ELR (cell line): ENCODE measurements at places on chromosomes 3 and 15.

GRCh38 chr15:31477851-31478701 is 151.4 kb downstream of the KLF13 start:
- no peak for DNase-seq

- peak; percentile 82 for DNase-seq
These were observed 3.9 kb upstream of the ACTL6A start for GRCh38 chr3:179558742-179559364.

GRCh38 chr3:100518983-100519382 is 26.6 kb downstream of the TMEM45A start:
- DNase-seq = no peak

DNA sequence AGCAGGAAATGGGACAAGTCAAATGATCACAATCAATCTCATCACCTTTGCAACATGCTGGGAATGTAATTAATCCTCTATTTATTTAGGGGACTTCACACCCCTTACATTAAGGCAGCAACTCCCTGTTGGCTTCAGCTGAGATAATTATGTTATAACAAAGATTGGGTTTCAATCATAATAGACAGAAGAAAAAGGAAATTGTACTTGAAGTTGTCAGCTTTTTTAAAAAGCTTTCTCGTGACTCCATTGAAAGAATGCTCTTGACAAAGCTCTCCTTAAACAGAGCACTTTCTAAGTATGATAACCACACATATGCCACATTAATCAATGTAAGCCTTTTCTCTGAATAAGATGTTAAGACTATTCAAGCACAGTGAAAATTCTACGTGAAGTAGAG is 65.7 kb downstream of the SHQ1 start:
- DNase-seq = no peak

GRCh38 chr15:68425428-68426060 is 6.4 kb downstream of the ITGA11 start:
- no peak for DNase-seq

- no peak for DNase-seq
These were observed 6.9 kb downstream of the PLCH1 start for GRCh38 chr3:155737844-155738460.

GRCh38 chr3:154708554-154708953 is 278.6 kb upstream of the GPR149 start:
- DNase-seq = no peak

DNA sequence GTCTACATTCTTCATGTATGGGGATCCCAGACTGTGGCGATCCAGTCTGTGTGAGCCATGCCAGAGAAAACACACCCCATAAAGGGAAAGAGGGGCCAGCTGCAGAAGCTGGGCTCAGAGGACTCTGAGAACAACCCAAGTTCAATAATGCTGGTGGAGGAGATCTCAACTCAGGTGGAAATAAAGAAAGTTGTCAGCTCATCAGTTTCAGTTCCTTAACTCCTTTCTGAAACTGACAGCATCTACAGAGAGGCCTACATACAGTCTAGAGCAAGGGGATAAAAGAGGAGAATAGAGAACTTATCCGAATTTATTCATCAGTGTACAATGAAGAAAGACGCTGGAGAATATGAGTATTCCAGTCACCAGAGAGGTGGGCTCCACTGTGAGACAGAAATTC is 77.0 kb downstream of the NTRK3 start:
- no peak for DNase-seq

DNA sequence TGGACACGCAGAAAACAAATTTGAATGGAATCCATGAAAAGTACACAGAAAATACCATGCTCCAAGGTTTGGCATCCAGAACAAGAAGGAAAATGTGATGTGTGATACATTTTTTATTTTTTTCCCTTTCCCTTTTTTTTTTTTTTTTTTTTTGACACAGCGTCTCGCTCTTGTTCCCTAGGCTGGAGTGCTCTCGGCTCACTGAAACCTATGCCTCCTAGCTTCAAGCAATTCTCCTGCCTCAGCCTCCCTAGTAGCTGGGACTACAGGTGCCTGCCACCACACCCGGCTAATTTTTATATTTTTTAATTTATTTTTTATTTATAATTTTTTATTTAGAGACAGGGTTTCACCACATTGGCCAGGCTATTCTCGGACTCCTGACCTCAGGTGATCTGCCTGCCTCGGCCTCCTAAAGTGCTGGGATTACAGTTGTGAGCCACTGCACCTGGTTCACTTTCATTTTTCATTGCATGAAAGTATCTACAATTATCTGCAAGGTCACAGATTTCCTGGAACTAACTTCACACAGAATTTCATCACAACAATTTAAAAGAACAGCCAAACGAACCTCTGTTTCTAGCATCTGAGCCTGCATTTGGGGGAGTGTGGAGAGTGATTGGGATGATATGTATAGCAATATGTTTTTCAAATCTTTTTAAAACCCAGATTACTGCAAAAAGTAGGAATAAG is 8.3 kb downstream of the POU1F1 start:
- DNase-seq = no peak

DNA sequence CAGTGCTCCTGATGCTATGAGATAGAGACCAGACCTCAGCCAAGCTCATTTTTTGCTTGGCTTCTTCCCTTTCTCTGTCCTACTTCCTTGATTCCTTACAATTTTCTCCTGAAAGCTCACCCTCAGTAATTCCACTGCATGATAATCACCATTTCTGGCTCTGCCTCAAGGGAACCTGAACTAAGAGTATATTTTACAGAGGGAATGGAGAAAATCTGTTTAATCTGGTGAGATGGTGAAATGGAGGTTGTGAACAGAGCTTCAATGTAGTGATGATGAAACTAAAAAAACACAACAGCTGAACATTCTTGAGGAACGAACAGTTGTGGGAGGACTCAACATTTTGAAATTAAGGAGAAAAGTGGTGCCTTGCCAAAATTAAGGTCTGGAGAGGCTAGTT is 16.3 kb downstream of the HHLA2 start:
- no peak for DNase-seq

- no peak for DNase-seq
These were observed 359.5 kb upstream of the CNTN6 start for GRCh38 chr3:733313-733712.

DNA sequence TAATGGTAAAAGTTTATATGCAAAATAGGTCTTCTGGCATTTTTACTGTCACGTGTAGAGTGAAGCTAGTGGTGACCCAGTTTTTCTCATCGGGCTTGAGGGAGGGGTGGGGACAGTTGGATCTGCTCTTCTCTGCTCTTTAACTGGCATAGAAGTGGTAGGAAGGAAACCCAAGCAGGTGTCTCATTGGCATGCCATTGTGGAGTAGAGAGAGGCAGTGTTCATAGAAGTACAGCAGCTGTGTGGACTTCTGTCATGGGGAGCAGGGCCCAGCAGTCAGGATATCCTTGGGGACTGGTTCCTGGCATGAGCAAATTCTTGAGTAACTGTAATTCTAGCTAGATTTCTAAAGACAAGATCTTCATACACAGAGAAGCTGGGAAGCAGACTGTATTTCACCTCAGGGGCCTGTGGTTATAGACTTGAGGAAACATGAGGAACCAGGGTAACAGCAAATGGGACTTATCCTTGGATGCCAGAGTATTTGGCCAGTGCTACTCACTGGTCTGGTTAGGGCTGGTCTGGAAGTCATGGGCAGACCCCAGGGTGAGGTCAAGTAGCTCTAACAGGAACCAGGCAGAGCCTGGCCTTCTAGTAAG is 42.9 kb downstream of the CDIN1 start:
- DNase-seq = no peak

GRCh38 chr15:90058308-90058707 is 44.0 kb downstream of the IDH2 start:
- DNase-seq = no peak

- DNase-seq = no peak
These were observed 8.1 kb upstream of the CSK start for GRCh38 chr15:74773731-74774252.

DNA sequence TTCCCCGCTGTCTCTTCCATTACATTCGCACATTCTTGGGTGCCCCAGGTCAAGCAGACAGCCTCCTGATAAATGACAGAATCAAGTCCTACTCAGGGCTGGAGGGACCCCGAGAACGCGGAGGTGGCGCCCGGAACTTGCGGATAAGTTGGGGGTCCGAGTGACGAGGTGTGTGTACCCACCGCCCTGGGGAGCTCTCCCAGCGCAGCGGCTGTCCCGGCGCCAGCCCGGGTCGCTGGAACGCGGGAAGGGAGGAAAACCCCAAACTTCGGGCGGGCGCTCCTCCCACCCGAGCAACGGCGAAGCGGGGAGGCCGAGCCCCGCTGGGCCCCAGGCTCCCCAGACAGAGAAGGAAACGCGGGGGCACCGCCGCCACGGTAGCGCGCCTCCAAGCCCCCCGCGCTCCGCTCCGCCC is 550 bp downstream of the CLN6 start:
- DNase-seq = peak; percentile 44

DNA sequence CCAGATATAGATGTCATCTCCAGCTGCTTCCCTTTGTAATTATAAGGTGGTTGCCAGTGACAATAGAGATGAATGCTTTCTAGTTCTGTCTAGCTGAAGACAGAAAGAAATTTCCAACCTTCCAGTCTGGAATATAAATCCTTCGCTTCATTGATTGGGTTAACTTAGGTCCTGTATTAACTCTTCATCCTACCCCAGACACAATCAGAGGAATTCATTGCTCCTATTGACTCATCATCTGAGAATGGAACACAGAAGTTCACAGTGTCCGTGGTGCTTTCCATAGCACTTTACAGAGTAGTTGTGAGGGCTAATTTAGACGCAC is 241.4 kb downstream of the NFKBIZ start:
- DNase-seq = peak; percentile 70
